ENCODE measurements at places on chromosomes 6 and 20. TPM values are rescaled to one million over a fixed set of nuclear protein-coding genes. Genes with fewer than 3 reads are reported as not detected.

- DNase-seq: no peak
- H3K4me3 ChIP-seq: no peak overlapping the region
- no peaks in the 10 kb centered on the region for H3K4me1 ChIP-seq
- H3K36me3 ChIP-seq: no peaks in the 10 kb centered on the region
- H3K27ac ChIP-seq: no peak overlapping the region
- H3K27me3 ChIP-seq: no peaks in the 10 kb centered on the region
Observed at GRCh38 chr20:3282271-3283221, 43.6 kb upstream of the SLC4A11 start.

DNA sequence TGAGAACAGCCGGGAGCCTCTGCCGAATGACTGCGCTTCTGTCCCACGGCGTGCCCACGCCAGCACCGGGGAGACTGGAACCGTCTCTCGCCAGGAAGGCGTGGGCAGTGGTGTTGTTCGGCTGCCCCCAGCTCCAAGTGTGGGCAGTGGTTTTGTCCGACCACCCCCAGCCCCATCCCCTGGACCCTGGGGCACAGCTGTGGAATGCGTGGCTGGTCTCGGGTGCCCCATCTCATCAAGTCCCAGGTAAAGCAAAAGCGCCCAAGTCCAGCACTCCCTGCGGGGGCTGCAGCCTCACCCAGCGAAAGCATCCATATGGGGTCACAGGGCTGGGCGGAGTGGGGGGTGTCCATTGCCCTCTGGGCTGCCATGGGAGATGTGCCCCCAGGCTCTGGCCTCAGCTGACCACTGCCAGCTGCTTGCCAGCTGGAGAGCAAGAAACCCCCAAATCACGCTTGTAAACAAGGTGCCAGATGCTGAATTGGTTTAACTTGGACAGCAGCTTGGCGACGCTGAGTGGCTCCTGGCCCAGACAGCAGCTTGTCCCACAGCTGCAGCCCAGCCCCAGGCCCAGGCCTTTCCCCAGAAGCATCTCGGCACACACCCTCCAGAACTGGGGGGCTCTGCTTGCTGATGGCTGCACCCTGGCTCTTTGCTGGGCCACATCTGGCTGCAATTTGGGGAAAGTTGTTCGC lies 4.5 kb downstream of the CABLES2 start:
- H3K4me1 ChIP-seq: peaks cover 20% of the 10 kb centered on the region
- no peak overlapping the region for H3K4me3 ChIP-seq
- no peak for DNase-seq

- H3K4me3 ChIP-seq: peak overlapping the region; percentile 78
- DNase-seq: peak; percentile 30
- H3K4me1 ChIP-seq: peaks cover 47% of the 10 kb centered on the region
- peaks cover 4% of the 10 kb centered on the region for H3K36me3 ChIP-seq
- H3K27ac ChIP-seq: peak overlapping the region; percentile 82
- H3K27me3 ChIP-seq: peaks cover 7% of the 10 kb centered on the region
Observed at GRCh38 chr6:26571592-26572296, 25.0 kb upstream of the ABT1 start.

DNA sequence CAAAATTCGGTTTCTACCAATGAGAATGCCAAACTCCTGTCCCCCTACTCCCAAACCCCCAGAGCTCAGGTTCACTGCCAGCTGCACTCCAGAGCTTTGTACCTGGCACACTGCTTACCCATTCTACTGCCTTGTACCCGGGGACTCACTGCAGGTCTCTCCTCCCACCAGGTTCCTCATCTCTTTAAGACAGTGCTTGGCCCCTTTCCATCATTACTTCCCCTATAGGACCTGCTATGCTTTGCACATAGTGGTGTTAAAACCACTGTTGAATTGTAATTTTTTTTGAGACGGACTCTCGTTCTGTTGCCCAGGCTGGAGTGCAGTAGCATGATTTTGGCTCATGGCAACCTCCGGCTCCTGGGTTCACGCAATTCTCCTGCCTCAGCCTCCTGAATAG lies 25.9 kb downstream of the LYRM4 start:
- DNase-seq: no peak
- H3K36me3 ChIP-seq: no peaks in the 10 kb centered on the region
- no peaks in the 10 kb centered on the region for H3K27me3 ChIP-seq
- peaks cover 7% of the 10 kb centered on the region for H3K4me1 ChIP-seq

DNA sequence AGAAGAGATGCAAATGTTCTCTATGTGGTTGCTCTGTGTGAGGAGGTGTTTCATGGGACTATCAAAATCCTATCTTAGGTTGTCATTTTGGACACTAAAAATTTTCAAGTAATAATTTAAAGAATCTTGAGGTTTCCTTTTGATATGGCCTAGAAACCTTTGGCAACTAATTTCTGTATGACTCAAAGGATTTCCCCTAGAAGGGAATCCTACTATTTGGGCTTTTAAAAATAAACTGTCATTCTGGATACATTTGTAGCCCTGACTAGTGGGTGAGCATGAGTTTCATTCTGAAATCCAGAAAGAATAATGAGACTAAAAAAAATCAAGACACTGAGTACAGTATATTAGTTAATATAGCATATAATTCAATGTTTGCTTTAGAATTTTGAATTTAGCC lies 25.5 kb upstream of the RAB23 start:
- H3K36me3 ChIP-seq: no peaks in the 10 kb centered on the region
- H3K27me3 ChIP-seq: no peaks in the 10 kb centered on the region
- no peak overlapping the region for H3K4me3 ChIP-seq
- no peak overlapping the region for H3K27ac ChIP-seq

DNA sequence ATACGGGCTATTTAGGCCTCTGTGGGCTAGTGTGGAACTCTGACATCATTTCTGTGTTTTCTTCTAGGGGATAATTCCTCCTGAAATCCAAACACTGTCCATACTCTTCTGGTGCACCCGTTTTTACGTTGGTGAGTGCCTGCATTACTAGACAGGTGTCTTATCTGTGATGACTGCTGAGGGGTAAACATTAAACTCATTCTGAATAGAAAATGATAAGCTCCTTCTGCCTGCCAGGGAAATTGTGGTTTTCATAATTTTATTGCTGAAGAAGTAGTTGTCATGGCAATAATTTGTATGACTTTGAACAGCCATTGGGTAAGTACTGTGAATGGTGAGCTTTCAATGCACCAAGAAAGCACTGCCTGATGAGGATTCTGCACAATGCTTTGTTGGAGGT lies 705.6 kb downstream of the UTRN start:
- H3K27ac ChIP-seq: no peak overlapping the region
- DNase-seq: no peak
- no peaks in the 10 kb centered on the region for H3K36me3 ChIP-seq
- no peak overlapping the region for H3K4me3 ChIP-seq
- H3K4me1 ChIP-seq: no peaks in the 10 kb centered on the region
- H3K27me3 ChIP-seq: peaks cover 8% of the 10 kb centered on the region

DNA sequence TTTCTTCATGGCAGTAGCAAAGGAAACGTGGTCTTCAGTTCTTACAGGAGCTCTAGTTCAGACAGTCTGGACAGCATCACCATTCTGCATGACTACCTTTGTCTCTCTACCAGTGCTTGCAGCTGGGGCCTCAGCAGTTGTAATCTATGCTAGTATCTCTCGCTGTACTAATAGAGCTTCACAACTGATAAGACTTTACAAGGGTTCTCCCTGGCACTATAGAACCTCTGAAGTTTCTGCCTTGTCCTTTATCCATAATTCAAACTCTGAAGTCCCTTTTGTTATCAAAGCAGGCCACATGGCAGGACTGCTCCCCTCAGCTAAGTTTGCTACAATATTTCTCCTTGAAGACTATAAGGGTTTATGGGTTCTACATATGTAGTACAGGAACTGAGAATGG lies 842.1 kb upstream of the ADGRB3 start:
- H3K4me3 ChIP-seq: no peak overlapping the region
- no peaks in the 10 kb centered on the region for H3K36me3 ChIP-seq
- no peaks in the 10 kb centered on the region for H3K4me1 ChIP-seq
- no peaks in the 10 kb centered on the region for H3K27me3 ChIP-seq

DNA sequence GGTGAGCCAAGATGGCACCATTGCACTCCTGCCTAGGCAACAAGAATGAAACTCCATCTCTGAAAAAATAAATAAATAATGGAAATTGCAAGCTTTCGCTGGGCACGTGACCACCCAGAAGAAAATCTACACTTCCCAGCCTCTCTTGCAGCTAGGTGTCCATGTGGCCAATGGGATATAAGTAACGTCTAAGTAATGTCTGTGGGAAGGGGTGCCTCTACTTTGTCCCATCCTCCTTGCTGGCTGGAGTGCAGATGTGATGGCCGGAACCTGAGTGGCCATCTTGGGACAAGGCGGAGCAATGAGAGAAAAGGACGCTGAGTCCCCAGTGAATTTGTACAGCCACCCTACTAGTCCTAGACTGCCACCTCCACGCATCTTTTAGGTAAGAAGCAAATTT lies 99.8 kb upstream of the PTPN1 start:
- DNase-seq: no peak
- H3K27me3 ChIP-seq: peaks cover 7% of the 10 kb centered on the region
- H3K27ac ChIP-seq: no peak overlapping the region

DNA sequence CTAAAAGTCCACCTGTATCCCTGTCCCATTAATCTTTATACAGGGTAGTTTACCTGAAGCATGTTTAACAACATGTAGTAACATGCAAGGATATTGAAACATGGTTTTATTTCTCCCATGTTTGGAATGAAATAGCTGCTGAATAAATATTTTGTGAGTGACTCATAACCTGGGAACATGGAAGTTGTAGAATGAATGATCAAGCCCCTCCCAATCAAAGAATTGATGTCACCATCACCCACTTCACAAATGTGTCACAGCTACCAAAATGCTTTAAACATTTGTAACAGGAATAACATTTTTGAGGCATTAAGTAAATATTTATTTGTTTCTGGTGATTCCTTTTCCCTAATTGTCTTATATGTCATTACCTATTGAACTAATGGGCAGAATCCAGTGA lies 58.9 kb upstream of the TNFAIP3 start:
- H3K27me3 ChIP-seq: no peaks in the 10 kb centered on the region
- H3K27ac ChIP-seq: no peak overlapping the region
- no peak overlapping the region for H3K4me3 ChIP-seq

DNA sequence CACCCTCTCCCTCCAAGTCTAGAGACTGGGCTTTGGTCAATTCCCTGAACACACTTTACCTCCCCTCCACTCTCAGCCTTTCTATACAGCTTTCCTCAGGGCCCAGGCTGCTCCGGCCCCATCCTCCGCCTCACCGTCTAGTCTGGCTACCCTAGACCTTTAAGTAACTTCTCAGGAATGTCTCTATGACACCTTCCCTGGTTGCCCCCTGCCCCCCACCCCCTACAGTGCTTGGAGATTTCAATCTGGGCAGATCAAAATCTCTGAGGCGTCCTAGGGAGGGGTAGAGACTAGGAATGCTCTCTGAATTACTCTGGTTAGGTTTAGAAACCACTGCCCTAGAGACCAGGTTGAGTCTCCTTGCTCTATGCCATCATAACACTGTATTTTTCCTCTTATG lies 6.1 kb downstream of the UBE2J1 start:
- no peak overlapping the region for H3K27ac ChIP-seq
- peaks cover 48% of the 10 kb centered on the region for H3K4me1 ChIP-seq
- no peaks in the 10 kb centered on the region for H3K27me3 ChIP-seq
- H3K4me3 ChIP-seq: no peak overlapping the region

- no peaks in the 10 kb centered on the region for H3K36me3 ChIP-seq
- H3K27ac ChIP-seq: no peak overlapping the region
- no peak for DNase-seq
- no peak overlapping the region for H3K4me3 ChIP-seq
- peaks cover 10% of the 10 kb centered on the region for H3K4me1 ChIP-seq
- no peaks in the 10 kb centered on the region for H3K27me3 ChIP-seq
Observed at GRCh38 chr6:166736634-166737033, 109.6 kb upstream of the RPS6KA2 start.

- no peaks in the 10 kb centered on the region for H3K36me3 ChIP-seq
- H3K4me1 ChIP-seq: no peaks in the 10 kb centered on the region
- no peaks in the 10 kb centered on the region for H3K27me3 ChIP-seq
- H3K4me3 ChIP-seq: no peak overlapping the region
- no peak overlapping the region for H3K27ac ChIP-seq
Observed at GRCh38 chr20:16215041-16215440, 358.2 kb downstream of the KIF16B start.

DNA sequence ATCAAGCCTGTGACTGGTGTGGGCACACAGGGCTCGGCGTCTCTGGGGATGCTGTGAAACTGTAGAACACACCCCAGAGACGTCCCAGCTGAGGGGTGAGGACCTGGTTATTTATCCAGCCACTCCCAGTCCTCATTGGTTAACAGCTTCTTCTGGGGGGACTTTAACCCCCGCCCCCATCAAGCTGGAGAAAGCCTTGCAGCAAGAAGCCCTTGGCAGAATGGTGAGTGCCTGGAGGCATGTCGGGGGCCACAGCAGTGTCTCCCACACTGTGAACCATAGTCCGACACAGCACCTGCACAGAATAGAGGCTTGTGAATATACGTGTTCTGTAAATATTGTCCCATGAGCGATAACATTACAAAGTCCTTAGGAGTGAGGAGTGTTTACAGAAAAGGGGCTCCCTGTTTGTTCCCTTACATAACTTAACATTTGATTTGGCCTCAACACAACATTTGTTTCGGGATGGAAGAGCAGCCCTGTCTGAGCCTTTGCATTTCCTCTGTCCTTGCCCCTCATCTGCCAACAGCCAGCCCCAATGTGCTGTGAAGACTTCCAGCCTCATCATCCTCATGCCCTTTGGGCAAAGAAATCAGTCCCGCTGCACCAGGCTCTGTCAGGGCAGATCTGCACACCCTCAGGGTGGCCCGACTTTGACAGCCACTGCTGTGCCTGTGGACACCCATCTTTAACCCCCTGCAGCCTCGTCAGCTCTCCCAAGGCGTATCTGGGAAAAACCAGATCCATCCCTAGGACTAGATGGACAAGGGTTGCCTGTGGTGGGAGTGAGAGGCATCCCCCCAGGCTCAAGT lies 2.2 kb upstream of the RRBP1 start:
- H3K36me3 ChIP-seq: peaks cover 7% of the 10 kb centered on the region
- H3K27ac ChIP-seq: no peak overlapping the region
- peaks cover 21% of the 10 kb centered on the region for H3K4me1 ChIP-seq

Gene SCGN
- not detected for total RNA-seq
